ENCODE measurements at places on chromosomes 13 and 19.

GRCh38 chr19:48745208-48745995 is 1.3 kb downstream of the IZUMO1 start:
- peak; percentile 72 for DNase-seq

DNA sequence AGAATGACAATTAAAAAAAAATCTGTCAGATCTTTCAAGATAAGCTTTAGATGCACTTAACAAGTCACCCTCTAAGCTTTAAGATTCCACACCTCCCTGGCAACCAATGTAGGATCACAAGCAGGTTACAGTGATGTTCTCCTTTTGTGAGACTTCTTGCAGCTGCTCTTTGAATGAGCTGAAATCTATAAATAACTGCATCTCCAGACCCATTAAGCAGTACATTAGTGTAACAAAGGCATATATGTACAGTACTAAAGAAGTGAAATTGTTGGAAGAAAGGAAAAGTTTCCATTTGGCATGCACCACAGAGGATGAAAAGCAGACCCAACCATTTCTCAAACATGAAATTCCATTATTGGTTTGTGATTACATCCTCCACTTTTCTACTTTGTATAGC is 364.7 kb downstream of the ENOX1 start:
- DNase-seq, result no peak

- peak; percentile 86 for DNase-seq
Measured at GRCh38 chr19:46841458-46842083, 9.1 kb downstream of the AP2S1 start.

GRCh38 chr19:55146078-55146704 is 2.8 kb downstream of the TNNT1 start:
- DNase-seq, result peak; percentile 54

DNA sequence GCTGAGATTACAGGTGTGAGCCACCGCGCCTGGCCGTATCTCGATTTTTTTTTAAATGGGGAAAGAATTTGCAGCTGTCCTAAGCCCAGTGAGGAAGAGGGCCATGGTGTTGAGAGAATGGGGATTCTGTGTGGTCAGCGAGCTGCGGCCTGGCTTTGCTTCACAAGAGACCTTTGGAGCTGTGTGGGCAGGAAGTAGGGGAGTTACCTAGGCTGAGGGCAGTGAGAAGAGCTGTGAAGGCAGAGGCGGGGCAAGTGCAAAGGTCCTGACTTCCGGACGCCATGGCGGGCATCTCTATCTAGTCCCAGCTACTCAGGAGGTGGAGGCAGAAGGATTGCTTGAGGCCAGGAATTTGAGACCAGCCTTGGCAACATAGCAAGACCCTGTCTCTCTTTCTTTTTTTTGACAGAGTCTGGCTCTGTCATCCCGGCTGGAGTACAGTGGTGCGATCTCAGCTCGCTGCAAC is 4.9 kb downstream of the AP2A1 start:
- no peak for DNase-seq

DNA sequence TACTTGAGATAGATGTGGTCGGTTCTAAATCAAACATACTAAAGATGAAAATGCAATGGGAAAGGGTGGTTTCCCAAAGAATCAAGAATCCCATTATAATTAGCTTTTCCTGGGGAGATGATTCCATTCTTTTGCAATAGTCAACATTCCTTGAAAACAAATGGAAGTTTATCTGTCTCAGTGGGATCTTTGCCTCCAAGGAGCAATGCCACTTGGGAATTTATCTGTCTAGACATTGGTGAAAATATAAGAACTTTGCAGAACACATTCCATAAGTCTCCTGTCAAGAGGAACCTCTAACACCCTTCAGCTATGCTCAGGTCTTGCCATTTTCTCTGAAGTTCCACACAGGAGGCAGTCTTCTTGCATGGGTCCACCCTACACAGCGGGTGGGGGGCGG is 152.5 kb downstream of the KCTD12 start:
- no peak for DNase-seq

- no peak for DNase-seq
Measured at GRCh38 chr13:109655611-109656010, 130.8 kb downstream of the IRS2 start.

DNA sequence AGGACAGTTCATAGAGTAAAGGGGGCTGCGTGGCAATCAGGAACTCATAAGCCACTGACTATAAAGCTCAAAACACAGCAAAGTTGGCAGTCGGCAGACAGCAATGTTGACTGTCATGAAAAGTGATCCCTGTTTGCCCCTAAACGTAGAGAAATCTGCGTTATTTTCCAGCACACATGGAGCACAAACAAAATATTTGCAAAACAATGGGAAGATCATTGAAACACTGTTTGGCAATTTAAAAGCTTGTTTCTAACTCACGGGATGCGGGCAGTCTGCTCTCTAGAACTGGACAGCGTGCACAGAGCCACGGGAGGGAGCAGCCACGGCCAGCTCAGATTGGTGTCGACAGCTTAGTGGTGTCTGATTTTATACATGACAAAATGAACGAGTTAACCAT is 6.4 kb upstream of the F7 start:
- DNase-seq, result no peak

DNA sequence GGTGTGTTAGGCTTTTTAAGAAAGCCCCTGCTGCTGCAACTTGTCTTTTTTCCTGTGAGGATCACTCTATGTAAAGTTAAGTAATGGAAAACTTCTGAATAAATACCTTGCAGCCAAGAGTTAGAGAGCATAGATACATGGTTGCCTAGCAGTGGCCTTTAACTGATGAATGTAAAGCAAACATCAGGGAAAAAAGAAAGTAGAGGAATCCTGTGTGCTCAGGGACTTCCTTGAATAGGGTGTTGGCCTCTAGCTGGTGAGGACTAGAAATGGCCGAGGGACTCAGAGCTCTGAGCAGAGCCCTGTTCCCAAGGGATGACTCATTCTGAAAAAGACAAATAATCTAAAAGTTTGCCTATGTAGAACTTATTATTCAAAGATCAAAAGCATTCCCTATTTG is 135.7 kb downstream of the MIPEP start:
- peak; percentile 43 for DNase-seq

- no peak for DNase-seq
Measured at GRCh38 chr19:51022526-51022925, 3.0 kb upstream of the KLK10 start.

DNA sequence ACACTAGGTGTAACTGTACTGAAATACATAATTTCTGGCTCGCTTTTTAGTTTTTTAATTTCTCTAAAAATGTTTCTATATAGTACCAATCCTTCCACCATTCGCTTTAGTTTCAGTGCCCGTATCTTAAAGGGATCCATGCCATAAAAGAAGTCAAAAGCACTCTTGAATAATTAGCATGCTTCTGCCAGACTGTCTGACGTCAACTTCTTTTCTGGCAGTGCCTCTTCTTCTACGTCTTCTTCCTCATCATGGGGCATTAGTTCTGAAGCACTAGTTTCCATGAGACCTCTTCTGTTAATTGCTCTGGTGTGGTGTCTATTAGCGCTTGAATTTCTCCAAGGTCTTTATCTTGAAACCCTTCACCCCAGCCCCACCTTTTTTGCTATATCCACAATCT is 93.8 kb upstream of the DOCK9 start:
- no peak for DNase-seq

- DNase-seq, result no peak
Measured at GRCh38 chr13:105037110-105037509, 1498.4 kb downstream of the EFNB2 start.

DNA sequence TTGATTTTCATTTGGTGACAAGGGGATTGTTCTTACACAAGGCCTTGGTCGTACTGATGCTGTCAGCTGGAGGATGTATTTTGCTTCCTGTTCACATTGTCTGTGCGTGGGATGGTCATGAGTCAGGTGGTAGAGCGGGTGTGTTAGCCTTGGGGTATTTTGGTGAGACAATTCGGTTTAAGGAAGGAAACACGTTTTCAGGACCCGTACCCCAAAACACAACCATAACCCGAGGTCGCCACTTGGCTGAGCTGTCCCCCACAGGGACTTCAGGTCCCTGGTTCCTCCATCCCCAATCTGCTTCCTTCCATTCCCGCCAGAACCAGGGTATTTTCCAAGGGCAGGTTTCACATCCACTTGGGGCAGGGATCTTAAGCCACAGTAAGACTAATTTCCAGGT is 15.0 kb downstream of the MYO9B start:
- no peak for DNase-seq

- DNase-seq, result no peak
Measured at GRCh38 chr13:111313911-111314425, 6.5 kb upstream of the TEX29 start.

- DNase-seq, result no peak
Measured at GRCh38 chr19:2312820-2313501, 5.0 kb upstream of the LINGO3 start.

- DNase-seq, result no peak
Measured at GRCh38 chr19:50890422-50891252, 17.4 kb downstream of the KLK2 start.

- no peak for DNase-seq
Measured at GRCh38 chr13:50990065-50990817, 80.7 kb downstream of the RNASEH2B start.

- no peak for DNase-seq
Measured at GRCh38 chr19:5251096-5252065, 89.2 kb downstream of the PTPRS start.

- DNase-seq, result no peak
Measured at GRCh38 chr13:35791184-35791851, 314.8 kb upstream of the MAB21L1 start.

DNA sequence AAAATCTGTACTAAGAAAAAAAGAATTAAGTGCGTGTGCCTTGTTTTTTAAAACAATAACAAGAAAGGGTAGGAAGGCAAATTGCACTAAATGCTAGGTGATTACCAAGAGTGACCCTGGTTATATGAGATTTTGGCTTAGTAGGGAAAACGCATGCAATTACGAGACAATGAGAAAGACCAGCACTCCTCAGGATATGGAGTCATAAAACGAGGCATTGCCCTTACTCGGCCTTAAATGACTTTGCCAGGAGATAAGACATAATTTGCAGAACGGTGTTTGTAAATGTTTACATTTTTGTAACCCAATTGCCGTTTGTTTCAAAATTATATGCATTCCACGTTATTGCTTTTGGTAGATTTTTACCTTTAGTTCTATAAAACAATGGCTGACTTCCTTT is 179.8 kb downstream of the RBM26 start:
- DNase-seq, result no peak

GRCh38 chr13:91249861-91250260 is 97.6 kb upstream of the MIR17HG start:
- no peak for DNase-seq

DNA sequence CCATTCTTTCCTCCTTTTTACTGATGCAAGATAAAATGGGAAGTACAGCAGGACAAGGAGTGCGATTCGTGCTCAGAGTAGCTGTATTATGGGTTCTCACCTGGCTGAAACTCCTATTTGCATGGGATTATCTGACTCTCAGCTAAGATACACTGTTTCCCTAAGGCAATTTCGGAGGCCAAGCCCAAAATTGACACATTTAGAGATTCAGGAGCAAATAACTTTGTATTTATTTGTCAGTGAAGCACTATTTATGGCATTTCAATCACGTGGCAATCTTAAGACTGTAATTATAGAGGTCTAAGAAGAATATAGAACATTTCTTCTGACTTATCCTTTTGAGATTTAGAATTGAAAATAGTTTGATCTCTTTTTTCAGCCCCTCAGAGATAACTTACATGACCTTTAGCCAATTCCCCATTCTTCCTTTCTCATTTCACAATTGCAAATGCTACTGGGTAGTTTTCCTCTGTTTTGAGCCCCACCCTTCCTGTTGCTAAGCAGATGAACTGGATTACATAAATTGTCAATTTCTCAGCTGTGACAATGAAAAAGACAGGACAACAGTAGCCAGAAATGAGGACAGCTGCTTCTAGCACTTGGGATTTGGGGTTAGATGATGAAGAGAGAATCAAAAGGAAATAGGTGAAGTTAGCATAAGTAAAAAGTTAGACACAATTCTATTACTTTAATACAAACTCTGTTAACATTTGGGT is 122.7 kb upstream of the FRY start:
- no peak for DNase-seq

- no peak for DNase-seq
Measured at GRCh38 chr19:54266133-54266532, 9.1 kb upstream of the LILRB5 start.

DNA sequence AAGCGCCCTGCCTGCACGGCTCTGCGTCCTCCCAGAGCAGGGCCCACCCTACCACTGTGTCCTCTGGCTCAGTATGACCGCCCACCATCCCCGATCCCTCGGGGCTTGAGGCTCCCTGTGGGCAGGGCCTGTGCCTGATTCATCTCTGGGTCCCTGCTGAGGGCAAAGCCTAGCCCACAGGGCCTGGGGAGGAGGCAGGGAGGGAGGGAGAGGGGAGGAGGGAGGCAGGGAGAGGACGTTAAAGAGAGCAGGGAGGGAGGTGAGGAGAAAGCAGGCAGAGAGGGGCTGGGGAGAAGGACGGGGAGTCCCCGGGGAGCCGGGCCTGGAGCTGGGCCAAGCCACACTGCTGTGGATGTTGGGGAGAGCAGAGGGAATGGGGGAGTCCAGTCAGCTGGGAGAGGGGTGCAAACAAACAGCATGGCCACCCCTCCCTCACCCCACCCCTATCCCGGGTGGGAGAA is 4.0 kb upstream of the ERFL start:
- DNase-seq, result no peak

GRCh38 chr19:4208385-4209094 is 20.8 kb upstream of the EBI3 start:
- DNase-seq, result peak; percentile 55

GRCh38 chr19:37412700-37413099 is 41.8 kb downstream of the ZNF527 start:
- no peak for DNase-seq

GRCh38 chr19:35108730-35109129 is 6.9 kb upstream of the FXYD3 start:
- DNase-seq, result no peak

DNA sequence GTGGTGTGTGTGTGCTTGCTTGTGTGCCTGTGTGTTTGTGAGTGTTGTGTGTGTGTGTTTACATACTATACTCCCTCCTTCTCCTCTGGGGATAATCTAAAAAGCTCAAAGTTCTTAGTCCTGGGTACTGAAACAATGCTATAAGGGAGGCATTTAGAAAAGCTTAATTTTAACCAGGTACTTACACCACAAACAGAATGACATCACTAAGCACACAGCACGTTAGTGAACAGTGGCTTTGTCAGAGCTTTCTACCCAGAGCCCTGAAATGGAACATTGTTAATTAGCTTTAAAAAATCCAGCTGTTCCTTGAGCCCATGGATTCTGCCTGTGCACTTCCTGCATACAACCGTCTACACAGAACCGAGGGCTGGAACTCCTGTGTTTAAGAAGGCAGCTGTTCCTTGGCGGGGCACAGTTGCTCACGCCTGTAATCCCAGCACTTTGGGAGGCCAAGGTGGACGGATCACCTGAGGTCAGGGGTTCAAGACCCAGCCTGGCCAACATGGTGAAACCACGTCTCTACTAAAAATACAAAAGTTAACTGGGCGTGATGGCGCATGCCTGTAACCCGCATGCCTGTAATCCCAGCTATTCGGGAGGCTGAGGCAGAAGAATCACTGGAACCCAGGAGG is 69.6 kb upstream of the RNF113B start:
- no peak for DNase-seq
